Activated naive CD8-positive, alpha-beta T cell treated with anti-CD3 and anti-CD28 coated beads, Interleukin-2, amount 10 ng/mL, durations not matched to agents 7 days and 5 days (primary cell): ENCODE measurements at places on chromosomes 7 and 10. TPM values are rescaled to one million over a fixed set of nuclear protein-coding genes. Genes with fewer than 3 reads are reported as not detected.

Gene SLC26A3
- not detected for total RNA-seq

- peak; percentile 26 for DNase-seq
Observed at GRCh38 chr10:60732198-60732806, 46.0 kb upstream of the CDK1 start.

Gene CASP2
- 98.8 TPM for total RNA-seq

DNA sequence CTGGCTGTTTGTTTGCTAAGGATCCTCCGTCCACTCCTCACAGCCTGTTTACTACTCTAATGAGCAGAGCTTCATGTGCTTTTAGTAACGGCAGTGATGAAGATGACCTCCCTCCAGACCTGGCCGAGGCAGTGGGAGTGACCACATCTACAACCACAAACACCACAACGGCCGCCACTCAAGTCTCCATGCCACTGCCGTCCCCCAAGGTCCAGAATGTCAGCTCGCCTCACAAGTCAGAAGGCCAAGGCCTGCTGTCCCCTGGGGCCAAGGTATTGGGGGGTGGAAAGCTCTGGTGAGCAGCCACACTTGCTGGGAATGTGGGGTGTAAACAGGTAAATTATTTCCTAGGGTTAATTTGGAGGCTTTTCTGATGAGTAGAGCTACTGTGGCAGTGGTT lies 926.4 kb downstream of the IPMK start:
- DNase-seq = no peak

Gene ZNF503
- 0.23 TPM for total RNA-seq

- DNase-seq = no peak
Observed at GRCh38 chr10:132480356-132480755, 57.2 kb upstream of the INPP5A start.

DNA sequence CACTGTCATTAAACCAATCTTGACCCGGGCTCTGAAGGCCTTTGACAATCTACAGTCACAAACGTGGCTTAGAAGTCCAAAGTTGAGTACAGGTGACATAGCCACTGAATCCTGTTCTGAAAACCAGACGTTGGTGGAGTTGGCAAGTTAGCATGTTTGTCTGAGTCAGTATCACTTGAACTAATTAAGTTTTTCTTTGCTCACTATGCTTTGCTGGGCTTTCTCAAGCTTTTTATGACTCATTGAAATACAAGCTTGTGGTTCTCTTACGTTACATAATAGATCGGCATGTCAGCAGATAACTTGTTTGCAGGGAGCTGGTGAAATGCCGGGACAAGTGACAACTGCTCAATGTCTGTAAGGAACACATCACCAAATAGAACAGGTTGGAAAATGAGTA lies 53.8 kb downstream of the ARL5B start:
- no peak for DNase-seq

Gene FAM25G
- not detected for total RNA-seq

Gene NPSR1
- not detected for total RNA-seq

DNA sequence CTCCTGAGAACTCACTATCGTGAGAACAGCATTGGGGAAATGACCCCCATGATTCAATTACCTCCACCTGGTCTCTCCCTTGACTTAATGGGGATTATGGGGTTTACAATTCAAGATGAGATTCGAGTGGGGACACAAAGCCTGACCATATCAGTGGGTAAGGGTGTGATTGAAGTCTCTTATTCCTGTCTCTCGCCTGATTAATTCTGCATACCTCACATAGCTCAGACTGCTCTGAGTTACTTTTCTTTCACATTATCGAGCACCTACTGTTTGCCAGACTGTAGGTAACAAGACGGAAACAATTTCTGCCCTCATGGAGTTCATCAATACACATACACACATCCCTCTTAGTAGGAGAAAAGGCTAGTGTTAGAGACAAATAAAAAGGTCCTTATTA lies 25.0 kb downstream of the CISD1 start:
- no peak for DNase-seq

DNA sequence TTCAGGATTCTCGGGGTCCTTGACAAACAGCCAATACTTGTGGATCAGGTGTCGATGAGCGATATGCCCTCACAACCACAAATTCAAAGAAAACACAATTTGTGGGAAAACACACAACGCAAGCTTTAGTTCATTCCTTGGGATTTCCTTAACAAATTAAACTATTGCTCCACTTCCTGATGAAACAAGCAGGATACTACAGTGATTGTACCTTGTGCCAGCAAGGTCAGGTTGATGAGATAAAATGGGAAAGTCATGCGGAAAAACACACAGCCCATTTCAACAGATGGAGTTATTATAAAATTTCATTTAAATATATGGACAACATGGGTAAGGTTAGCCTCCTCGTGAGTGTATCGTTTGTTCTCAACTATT lies 8.8 kb upstream of the RHOBTB1 start:
- DNase-seq = no peak

GRCh38 chr7:29013931-29014330 lies 55.8 kb upstream of the TRIL start:
- no peak for DNase-seq

DNA sequence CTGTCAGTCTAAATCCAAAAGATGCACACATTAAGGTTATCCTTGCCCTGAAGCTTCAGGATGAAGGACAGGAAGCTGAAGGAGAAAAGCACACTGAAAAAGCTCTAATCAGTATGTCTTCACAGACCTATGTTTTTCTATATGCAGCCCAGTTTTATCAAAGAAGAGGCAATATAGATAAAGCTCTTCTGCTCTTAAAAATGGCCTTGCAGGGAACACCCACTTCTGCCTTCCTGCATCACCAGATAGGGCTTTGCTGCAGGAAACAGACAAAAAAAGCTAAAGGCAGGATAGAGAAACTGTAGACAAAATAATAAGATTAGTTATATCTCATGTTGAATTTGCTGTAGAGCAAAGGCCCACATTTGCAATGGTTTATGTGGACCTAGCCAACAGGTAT lies 14.9 kb upstream of the IFIT1B start:
- no peak for DNase-seq

DNA sequence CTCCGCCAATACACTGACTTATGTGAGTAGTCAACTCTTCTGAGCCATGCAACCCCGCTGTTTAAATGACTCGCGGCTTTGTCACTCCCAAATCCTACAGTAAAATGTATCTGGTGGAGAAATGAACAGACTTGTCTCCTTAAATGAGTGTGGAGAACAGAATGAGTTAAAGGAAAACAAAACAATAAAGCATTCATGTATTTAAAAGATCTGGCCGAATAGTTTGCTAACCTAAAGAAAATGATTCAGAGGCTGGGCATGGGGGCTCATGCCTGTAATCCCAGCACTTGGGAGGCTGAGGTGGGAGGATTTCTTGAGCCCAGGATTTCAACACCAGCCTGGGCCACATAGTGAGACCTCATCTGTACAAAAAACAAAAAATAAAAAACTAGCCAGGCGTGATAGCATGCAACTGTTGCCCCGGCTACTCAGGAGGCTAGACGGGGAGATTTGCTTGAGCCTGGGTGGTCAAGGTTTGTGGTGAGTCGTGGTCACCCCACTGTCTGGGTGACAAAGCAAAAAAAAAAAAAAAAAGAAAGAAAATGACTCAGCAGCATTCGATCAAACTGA lies 86.5 kb upstream of the PFKP start:
- no peak for DNase-seq

Gene CFAP70
- total RNA-seq = 2.2 TPM

DNA sequence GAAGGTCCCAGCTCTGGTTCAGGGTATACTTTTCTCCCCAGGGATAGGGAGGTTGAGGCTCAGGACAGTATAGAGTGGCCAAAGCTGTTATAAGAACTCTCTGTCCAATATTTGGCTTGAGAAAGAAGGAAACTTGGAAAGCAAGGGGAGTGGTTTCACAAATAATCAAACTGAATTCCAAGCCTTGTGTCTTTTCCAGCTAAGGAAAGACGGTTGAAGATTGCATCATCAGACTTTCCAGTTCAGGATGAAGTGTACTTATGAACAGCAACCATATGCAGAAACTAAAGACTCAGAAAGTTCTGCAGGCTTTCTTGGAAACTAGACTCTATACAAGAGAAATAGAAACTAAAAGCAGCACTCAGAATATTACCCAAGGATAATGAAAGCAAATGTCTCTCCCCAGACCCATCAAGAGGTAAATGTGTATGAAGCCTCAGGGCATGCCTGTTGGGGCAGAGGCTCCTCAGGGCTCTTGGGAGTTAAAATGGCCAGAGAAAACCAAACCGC lies 46.4 kb downstream of the RAMP3 start:
- DNase-seq = no peak

GRCh38 chr7:45915606-45916005 lies 5.5 kb downstream of the IGFBP3 start:
- no peak for DNase-seq

Gene CASP7
- total RNA-seq = 32.6 TPM

- DNase-seq = no peak
Observed at GRCh38 chr10:78511324-78512204, 477.9 kb downstream of the RPS24 start.

GRCh38 chr10:84541289-84541637 lies 212.9 kb downstream of the CCSER2 start:
- no peak for DNase-seq

Gene ITIH5
- total RNA-seq = not detected

Gene MALRD1
- not detected for total RNA-seq

- DNase-seq = no peak
Observed at GRCh38 chr10:93245779-93246178, 172.1 kb downstream of the CYP26A1 start.

- DNase-seq = no peak
Observed at GRCh38 chr10:97891497-97892167, 42.0 kb downstream of the GOLGA7B start.

DNA sequence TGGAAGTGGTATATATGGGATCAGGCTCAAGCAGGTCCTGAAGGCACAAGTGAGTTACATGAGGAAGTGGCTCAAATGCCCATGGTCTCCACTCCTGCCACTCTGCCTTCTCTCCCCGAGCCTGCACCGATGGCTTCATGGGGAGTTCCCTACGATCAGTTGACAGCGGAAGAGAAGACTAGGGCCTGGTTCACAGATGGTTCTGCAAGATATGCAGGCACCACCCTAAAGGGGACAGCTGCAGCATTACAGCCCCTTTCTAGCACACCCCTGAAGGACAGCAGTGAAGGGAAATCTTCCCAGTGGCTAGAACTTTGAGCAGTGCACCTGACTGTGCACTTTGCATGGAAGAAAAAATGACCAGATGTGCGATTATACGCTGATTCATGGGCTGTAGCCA lies 95.3 kb downstream of the HOXA1 start:
- DNase-seq = no peak

- DNase-seq = no peak
Observed at GRCh38 chr10:70911386-70911785, 23.0 kb upstream of the PCBD1 start.

Gene BHLHA15
- total RNA-seq = not detected

Gene ZNF775
- total RNA-seq = 6.4 TPM
